ENCODE measurements at places on chromosomes 2 and 18. TPM values are rescaled to one million over a fixed set of nuclear protein-coding genes. Genes with fewer than 3 reads are reported as not detected.

ADAM23 gene
- 10.6 TPM for total RNA-seq

PELI1 gene
- total RNA-seq = 6.6 TPM

B4GALT6 gene
- 6.0 TPM for total RNA-seq

ITPRIPL1 gene
- total RNA-seq = 5.8 TPM

EVX2 gene
- total RNA-seq = not detected

SMC6 gene
- total RNA-seq = 28.8 TPM

FRZB gene
- 0.44 TPM for total RNA-seq

LRP2 gene
- not detected for total RNA-seq

CD302 gene
- 9.8 TPM for total RNA-seq
